CD4-positive, CD25-positive, alpha-beta regulatory T cell (primary cell): ENCODE measurements at places on chromosomes 5 and 9.

DNA sequence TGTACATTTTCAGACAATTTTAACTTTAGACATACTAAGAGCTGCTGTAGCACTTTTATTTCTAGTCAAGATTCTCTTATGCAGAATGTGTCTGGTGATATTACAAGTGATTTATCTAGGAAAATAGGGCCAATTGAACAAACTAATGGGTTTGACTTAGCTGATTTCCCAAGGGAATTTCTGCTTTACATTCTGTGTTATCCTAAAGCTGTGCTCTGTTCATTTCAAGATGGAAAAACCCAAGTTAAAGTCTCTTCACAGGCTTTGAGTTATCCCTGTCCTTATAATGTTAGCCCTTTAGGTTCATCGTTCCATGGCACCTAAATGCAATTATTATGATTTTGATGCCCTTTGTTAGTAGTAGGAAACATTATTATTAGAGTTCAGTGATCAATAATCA, 704.9 kb upstream of the CDH18 start:
- H3K4me1 ChIP-seq = no peaks in the 10 kb centered on the region
- no peak for DNase-seq
- no peak overlapping the region for H3K27ac ChIP-seq
- no peaks in the 10 kb centered on the region for H3K27me3 ChIP-seq
- no peaks in the 10 kb centered on the region for H3K36me3 ChIP-seq

DNA sequence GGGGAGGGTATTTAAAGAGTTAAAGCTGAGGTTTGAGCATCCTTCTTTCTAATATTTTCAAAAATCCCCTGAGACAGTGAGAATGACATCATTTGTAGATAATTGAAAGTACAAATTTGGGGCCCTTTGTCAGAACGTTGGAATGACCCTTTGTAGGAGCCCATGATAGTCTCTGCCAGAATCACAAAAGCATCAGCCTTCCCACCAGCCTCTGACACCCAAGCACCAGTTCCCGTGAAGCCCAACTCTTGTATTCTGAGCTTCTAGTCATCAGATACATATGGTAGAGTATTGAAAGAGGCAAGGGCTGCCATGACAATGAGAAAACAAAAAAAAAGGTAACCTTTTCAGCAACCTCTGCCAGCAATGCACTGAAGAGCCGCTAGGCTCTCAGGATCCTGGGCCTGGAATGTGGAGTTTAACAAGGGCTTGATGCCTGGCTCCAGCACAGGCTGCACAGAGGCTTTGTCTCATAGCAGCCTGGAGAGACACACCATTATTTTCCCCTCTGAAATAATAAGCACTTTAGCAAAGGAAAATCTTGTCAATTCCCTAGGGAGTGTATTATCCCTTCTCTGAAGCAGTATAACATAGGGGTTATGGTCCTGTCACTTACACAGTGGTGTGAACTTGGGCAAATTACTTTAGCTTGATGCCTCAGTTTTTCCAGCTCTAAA, 114.4 kb downstream of the ZNF608 start:
- no peaks in the 10 kb centered on the region for H3K4me1 ChIP-seq
- DNase-seq = no peak
- H3K36me3 ChIP-seq = no peaks in the 10 kb centered on the region
- H3K4me3 ChIP-seq = no peak overlapping the region
- no peak overlapping the region for H3K27ac ChIP-seq
- no peaks in the 10 kb centered on the region for H3K27me3 ChIP-seq

DNA sequence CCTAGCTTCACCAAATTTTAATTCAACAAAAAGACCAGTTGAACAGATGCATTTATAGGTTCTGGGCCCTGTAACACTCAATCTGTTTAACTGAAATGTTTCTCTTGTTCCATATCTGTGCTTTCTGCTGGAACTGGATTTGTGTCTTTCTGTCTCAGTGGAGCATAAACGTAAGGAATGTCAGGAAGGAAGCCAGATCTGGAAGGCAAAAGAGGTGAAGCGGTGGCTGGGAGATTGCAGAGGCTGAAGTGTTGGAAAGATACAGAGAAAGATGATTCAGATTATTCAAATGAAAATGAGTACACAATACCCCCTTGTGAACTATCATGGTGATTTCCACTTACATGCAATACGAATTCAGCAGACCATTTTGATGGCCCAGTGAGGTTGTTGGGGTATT, 406.8 kb downstream of the BRINP1 start:
- H3K27me3 ChIP-seq = no peaks in the 10 kb centered on the region
- H3K4me1 ChIP-seq = no peaks in the 10 kb centered on the region
- H3K36me3 ChIP-seq = no peaks in the 10 kb centered on the region

DNA sequence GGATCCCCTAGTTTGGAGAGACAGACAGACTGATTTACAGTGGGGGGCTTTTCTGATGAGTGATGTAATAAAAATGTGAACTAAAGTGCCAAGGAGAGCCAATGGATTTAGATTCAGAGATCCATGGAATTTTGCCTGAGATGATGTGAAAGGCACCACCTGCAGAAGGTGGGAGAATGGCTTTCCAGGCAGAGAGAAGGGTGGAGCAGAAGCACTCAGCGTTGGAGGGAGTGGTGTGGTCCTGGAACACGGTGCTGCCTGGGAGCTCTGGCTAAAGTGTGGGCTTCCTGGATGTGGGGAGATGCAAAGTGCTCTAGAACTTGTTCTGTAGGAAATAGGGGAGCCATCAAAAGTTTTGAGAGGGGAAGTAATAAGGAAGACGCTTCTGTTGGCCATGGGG, 57.0 kb downstream of the IQGAP2 start:
- peaks cover 40% of the 10 kb centered on the region for H3K36me3 ChIP-seq
- no peak for DNase-seq
- no peak overlapping the region for H3K27ac ChIP-seq
- no peaks in the 10 kb centered on the region for H3K27me3 ChIP-seq
- peaks cover 5% of the 10 kb centered on the region for H3K4me1 ChIP-seq
- H3K4me3 ChIP-seq = no peak overlapping the region

GRCh38 chr5:36304095-36304805, 2.5 kb upstream of the RANBP3L start:
- no peak overlapping the region for H3K4me3 ChIP-seq
- H3K36me3 ChIP-seq = no peaks in the 10 kb centered on the region
- no peak overlapping the region for H3K27ac ChIP-seq
- H3K27me3 ChIP-seq = peaks cover 19% of the 10 kb centered on the region
- no peaks in the 10 kb centered on the region for H3K4me1 ChIP-seq
- DNase-seq = no peak

DNA sequence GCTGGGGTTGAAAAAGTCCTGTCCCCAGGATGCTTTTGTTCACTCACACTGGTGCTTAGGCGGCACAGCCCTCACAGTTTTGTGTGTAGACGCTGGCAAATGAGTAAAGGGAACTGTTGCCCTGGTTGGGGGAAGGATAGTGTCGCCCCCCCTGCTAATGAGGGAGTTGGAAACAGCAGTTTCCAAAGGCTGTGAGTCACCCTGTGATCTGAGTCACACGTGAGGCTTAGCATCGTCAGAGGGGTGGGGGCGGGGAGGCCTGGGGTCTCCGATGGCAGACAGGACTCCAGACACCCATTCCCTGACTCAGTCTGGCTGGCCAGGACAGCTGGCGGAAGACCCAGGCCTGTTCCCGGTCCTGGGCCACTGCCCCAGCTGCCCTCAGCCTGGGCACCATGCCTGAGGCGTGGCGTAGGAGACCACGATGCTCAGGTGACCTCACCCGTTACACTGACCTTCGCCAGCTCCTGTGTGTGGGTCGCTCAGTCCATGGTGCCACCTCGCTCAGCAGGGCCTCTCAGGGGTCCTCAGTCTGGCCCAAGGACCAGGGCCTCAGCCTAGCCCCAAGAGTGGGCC, 2.9 kb downstream of the DNAJB5 start:
- no peak overlapping the region for H3K4me3 ChIP-seq
- H3K36me3 ChIP-seq = peaks cover 4% of the 10 kb centered on the region
- no peak for DNase-seq
- H3K27me3 ChIP-seq = no peaks in the 10 kb centered on the region

DNA sequence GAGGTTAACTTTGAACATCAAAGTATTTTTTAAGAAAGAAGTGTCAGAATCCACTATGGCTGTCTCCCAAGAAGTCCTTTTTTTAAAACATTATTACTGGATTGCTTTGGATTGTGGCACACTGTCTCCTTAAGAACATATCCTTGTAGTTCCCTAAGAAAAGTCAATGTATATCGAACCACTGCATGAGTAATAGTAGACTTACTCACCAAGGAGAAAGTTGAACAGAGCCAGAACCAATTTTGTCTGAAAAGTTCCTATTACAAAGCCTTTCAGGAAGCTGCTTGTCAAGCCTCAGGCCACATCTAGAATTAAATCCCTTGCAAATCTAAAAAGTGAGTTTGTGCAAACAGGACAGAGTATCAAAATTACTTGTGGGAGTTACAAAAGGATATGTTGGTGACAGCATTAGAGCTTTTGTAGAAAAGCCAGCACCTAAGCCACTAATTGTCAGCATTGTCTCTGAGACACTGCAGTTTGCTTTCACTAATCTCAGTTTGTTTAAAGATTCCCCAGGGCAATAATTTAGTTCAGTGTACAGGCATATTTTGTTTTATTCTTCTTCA, 195.4 kb downstream of the MPDZ start:
- H3K27ac ChIP-seq = no peak overlapping the region
- H3K4me1 ChIP-seq = no peaks in the 10 kb centered on the region
- no peak overlapping the region for H3K4me3 ChIP-seq
- H3K27me3 ChIP-seq = no peaks in the 10 kb centered on the region
- no peaks in the 10 kb centered on the region for H3K36me3 ChIP-seq

DNA sequence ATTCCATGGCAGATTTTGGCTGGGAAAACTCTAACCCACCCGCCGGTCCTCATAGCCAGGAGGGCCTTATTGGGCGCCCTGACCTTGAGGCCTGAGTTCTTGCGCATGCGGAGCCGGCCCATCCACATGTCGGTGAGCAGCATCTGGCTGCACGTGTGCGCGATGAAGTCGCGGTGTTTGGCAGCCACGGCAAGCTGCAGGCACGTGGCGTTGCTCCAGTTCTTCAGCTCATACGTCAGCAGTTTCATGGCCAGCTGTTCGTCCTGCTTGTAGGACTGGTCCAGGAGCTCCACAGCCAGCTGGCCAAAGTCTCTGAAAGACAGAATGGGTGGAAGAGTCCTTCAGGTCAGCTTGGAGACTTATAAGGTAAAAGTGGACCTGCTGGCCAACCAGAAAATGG, 204.3 kb upstream of the KLF9 start:
- H3K36me3 ChIP-seq = no peaks in the 10 kb centered on the region
- H3K27me3 ChIP-seq = no peaks in the 10 kb centered on the region
- DNase-seq = no peak
- H3K4me3 ChIP-seq = no peak overlapping the region
